BJ (cell line): ENCODE measurements at places on chromosomes 1 and 21.

DNA sequence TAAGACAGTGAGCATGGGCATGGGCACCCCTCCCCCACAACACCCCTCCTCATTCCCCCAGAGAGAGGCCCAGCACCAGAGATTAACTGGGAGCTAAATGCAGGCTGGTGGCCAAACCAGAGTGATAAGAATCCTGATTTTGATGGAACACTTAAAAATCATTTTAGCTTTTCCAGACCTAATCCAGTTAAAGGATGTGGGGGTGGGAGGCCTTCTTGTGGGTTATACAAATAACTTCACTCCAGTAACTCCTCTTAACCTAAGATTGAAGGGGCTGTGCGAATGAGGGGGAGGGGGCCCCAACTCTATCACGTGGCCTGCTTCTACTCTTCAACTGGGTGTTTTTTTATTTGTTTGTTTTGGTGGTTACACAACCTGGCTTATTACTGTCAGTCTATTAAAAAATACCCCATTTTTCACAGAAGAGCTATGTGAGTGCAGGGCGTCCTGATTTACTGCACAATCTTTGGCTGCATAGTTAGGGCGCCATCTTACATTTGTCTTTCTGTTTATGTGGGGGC, 398.1 kb upstream of the LYPLAL1 start:
- no peak for DNase-seq

GRCh38 chr1:231985296-231986023, 358.9 kb downstream of the DISC1 start:
- DNase-seq, result no peak

- DNase-seq, result no peak
Observed at GRCh38 chr1:158046715-158047510, 53.5 kb downstream of the KIRREL1 start.

- no peak for DNase-seq
Observed at GRCh38 chr1:63682936-63683335, 89.7 kb downstream of the PGM1 start.
